Thyroid gland (tissue), 4 donors: ENCODE measurements at places on chromosomes 16 and 17.

- DNase-seq: no peak
Measured at GRCh38 chr16:58591083-58591482, 38.5 kb downstream of the CNOT1 start.

- no peak for DNase-seq
Measured at GRCh38 chr17:62987136-62987535, 21.1 kb downstream of the TANC2 start.

DNA sequence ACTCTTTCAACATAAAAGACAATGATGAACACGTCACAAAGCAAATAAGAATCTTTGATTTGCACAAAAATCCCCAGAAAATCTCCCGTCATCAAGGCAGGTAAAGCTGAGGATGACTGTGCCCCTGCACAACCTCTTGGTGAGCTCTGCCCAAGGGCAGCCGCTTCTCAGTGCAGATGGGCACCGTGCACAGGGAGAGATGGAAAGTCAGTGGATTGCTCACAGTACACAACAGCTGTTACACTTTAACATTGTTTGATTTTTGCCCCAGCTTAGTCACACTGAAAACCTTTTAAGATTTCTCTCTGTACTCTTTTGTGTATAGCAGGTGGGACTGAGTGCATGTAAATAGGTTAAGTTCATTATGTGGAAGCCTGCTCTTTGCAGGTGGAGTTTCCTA is 104.2 kb downstream of the CDK5R1 start:
- no peak for DNase-seq

DNA sequence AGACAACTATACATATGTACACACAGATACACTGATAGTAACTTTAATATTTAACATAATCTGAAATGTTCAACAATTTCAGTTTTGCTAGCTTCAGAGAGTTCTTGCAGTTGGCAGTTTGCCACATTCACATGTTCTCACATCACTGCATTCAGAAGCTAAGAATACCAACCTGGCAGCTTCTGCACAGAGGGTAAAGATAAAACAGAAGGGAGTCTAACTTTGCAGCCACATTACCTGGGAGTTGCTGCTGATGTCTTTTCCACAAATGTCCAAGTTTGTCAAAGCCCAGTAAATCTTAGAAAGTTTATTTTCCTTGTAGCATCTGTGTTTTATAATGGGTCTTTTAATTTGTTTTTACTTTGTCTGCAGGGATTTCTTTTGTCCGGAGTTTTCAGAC is 332.0 kb downstream of the BCAS3 start:
- DNase-seq: peak; percentile 37

DNA sequence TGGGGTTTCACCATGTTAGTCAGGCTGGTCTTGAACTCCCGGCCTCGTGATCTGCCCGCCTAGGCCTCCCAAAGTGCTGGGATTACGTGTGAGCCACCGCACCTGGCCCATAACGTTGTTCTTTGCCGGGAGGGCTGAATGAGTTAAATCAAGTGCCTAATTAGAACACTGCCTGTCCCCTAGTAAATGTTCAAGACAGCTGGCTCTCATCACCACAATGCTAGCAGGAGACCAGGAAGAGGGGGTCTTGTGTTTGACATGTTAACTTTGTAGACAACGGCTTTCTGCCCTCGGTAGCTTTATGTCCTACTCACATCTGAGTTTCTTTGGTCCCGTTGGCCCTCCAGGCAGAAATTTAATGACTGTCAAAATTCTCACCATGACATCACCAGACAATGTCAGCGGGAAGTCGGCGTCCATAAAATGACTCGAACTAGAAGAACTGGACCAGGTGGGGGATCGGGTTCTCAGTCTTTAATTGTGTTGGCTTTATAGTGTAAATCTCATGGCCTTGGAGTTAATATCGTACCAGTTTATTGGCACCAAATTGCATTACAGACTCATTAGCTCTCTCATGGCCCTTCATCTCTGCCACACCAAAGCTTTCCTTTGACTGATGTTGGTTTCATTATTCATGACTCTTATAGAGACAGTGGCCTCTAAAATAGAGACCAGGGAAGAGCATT is 11.4 kb upstream of the ITPRIPL2 start:
- no peak for DNase-seq

- DNase-seq: no peak
Measured at GRCh38 chr17:705863-706262, 8.8 kb downstream of the VPS53 start.

DNA sequence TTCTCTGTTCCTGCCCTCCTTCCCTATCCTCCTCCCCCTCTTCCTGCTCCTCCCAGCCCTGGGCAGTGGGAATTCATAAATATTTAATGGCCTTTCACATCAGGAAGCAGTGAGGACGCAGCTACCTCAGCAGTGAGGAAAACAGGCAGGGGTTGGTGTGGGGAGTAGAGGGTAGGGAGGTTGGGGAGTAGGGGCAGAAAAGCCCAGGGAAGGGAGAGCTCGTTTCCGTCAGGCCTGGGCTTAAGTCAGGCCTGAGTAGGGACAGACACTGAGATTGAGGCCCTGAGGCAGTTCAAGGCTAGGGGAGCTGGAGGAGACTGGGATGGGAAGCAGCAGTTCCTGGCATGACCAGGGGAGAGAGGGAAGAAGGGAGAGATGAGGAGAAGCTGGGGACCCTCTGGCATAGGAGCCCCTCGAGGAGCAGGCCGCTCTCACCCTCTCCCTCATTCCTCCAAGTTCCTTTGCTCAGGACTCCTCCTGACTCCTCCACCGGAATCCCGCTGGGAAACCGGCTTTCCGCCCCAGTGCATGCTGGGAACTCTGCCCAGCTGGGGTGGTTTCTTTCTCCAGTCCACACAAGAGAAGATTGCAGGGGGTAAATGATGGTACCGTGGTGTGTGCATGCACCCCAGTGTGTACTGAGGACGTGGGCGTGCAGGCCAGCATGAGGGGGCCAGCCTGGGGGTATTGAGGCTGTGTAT is 6.2 kb downstream of the SAMD14 start:
- peak; percentile 51 for DNase-seq

DNA sequence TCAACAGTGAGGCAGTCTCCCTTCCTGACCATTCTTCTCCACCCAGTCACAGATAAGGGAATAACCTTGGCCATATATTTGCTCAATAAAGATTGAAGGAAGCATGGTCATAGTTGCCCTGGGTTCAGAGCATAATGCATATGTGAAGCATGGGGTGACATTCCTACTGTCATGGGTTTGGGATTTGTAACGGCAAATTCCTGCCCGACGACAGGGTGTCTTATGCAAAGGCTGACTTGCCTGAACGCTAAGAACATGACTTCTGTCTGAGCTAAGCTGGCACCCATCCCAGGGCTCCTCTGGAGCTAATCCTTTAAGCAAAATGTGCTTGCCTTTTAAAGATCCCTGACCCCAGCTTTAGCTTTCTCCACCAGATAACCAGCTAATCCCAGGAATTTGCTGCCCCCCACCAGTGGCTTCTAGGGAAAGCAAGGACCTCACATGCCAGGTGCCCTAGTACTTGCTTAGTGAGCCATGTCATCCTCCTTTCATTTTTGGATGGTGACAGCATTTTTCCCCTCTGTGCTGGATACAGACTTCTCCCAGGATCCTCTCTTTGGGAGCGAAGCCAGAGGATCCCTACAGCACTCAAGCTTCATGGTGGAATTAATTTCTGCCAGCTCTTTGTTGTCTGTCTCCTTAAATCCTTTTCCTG is 11.7 kb downstream of the SLC7A6OS start:
- DNase-seq: peak; percentile 64

GRCh38 chr16:27408012-27408601 is 6.1 kb downstream of the IL21R start:
- no peak for DNase-seq
